T-helper 1 cell (primary cell): ENCODE measurements at places on chromosomes 11 and 22.

DNA sequence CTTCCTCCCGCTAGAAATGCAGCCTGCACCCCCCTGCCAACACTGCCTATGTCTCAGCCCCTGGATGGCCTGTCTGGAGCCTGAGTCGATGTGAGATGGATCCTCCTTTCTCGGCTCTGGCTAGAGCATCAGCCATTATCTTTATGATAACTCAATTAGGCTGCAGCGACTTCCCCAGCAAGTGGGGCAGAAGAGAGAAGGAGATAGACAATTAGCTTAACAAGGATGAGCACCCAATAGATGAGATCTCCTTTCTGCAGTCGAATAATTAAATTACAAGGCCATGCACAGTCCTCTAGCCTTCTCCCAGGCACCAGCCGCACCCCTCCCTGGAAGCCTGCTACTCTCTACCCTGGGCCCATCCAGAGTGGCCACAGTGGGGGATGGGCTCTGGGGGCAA is 179.3 kb downstream of the CEP164 start:
- no peak for DNase-seq

- peak; percentile 47 for DNase-seq
These were observed 1.2 kb upstream of the TYMP start for GRCh38 chr22:50530877-50531545.

DNA sequence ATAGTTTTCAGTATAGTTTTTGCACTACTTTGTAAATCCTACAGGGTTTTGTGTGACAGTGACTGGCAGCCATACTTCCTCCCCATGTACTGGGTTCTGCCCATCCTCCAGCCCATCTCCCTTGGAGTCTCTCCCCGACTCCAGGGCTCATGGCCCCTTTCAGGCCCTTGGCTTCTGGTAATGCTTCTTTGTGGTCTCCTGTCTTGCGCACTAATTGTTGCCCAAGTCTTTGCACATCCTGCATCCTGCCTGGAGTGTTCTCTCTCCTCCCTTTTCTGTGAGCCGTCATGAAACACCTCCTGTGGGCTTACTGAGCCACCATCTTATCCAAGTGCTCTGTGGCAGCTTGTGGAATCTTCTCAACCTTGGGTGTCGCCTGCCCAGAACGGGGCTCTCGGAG is 11.4 kb upstream of the KCNQ1OT1 start:
- no peak for DNase-seq

- DNase-seq, result no peak
These were observed 6.8 kb downstream of the JRKL start for GRCh38 chr11:96396637-96397036.

- DNase-seq, result no peak
These were observed 128.1 kb downstream of the CCDC34 start for GRCh38 chr11:27234961-27235360.

- DNase-seq, result no peak
These were observed 674.1 kb upstream of the ARHGAP42 start for GRCh38 chr11:100013011-100013410.

DNA sequence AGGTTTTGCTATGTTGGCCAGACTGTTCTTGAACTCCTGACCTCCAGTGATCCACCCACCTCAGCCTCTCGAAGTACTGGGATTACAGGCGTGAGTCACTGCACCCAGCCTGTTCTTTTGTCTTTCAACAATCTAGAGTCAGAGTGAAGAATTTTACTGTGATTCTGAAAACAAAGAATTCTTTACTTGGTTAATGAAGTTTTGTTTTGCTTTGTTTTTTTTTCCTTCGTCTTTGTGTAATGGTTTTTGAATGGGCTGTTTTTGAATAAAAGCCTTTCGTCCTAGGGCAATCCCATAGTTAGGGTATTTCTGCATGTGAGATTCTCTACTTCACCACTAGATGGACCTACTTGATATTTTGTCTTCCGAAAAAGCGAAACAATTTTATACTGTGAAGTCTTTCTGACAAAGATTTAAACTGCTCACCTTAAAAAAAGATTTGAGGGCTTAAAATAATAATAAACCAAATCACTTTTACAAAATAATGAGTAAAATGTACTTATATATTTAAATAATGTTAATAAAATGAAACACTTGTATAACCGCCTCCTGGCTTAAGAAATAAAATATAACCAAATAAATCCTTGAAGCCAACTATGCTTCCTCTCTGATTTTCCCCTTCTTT is 43.4 kb upstream of the SC5D start:
- no peak for DNase-seq

DNA sequence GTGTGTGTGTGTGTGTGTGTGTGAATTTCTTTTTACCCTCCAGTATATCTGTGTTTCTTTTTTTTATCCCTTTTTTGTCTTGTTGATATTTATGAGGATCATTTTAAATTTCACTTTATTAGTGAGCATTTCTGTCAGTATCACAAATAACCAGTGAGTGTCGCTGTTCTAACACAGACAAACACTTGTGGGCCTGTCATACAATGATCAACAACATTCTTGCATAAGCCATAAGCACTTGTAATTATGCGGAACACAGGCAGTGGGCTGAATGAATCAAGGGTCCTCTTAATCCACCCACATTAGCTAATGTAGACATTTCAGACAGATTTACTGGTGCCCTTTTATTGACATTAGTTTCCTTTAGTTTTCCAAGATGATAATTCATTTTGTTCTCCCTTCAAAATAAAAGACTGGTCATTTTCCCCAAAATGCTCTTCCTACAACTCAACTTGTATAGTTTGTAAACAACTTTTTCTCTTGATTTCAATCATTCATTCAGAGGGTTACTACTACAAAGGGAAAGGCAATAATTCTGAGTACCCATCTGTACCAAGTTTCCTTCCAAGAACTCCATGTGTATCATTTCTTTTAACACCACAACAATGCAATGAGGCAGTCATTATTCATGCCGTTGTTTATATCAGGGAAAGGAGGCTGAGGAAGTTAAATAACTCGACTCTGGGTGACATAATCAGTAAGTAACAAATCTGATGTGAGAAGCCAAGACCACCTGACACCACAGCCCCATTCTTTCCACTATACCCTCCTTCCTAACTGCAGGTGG is 34.5 kb upstream of the ANO3 start:
- no peak for DNase-seq

GRCh38 chr11:63510360-63511047 is 4.6 kb downstream of the LGALS12 start:
- DNase-seq, result no peak

DNA sequence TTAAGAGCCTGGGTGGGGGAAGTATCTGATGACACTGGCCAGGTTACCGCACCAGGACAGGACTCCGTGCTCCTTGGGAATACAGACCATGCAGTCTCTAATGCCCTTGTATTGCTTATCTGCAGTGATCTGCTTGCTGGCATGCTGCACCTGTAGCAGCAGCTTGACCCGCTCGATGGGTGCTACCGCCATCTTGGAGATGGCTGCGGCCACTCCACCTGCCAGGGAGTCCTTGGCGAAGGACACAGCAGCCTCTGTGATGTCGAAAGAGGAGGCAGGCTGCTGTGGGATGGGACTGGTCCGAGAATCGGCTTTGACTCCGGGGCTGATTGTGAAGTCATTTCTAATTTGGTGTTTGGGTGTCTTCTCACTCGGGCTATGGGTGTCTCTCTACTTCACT is 3.1 kb downstream of the WBP2NL start:
- no peak for DNase-seq

GRCh38 chr11:35083431-35084238 is 55.3 kb upstream of the CD44 start:
- DNase-seq, result peak; percentile 32

DNA sequence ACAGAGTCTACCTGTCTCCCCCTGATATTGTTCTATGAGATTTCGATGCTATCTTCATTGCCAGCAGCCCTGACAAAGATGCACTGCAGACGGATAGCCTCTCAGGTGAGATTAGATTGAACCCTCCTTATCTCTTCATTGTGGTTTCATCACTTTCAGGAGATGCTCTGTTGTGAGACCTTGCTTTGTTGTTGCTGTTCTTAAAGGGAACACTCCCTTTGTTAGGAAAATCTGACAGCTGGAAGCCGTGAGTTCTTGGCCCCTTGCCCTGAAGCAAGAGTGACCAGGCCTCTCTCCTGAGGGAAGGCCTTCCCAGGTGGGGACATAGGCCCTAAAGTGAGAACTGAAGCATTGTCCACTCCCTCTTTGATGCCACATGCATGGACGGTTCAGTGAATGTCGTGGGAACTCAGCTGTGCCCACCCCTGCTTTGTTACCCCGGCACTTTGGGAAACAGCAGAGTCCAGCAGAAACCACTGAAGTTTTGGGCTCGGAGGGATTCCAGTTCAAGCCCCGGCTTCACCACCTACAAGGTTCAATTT is 976.1 kb downstream of the TBC1D22A start:
- DNase-seq, result no peak

DNA sequence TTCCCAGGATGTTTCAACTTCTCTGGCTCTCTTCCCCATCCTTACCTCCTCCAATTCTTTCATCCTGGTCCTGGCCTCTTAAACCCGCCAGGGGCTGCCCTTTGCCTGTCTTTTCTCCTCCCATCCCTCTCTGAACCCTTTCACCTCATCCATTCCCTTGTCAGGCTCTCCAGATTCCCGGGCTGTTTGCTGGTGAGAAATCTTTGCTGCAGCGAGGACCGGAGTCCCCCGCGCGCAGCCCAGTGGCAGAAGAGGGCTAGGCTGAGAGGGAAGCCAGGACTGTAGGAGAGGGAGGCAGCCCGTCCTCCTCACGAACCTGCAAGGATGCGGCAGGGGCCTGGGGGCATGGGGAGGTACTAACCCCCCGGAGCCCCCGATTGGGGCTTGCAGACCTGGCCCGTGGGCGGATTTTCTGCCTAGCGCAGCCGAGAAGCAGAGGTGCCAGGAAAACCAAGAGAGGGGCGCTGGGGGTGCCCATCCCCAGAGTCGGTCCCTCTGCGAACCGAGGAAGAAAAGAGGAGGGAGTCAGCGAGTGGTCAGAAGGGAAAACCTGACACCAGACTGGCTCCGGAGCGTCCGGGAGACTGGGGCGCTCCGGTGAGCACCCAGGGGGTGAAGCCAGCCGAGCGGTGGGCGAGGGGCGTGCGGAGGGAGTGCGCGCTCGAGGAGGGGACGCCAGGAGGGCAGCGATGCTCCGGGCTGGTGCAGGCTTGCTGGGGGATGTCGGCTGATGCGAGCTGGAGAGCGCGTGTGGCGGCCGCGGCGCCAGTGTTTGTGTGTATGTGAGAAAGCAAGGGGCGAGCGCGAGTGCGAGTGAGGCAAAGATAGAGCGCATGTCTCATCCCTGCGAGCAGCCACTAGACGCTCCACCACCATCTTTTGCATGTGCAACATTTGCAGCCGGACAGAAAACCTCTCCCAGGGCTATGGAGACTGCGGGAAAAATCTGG is at the start of gene GRIA4:
Gene GRIA4, plus strand, starts transcription at position 242 of the 950 bp plus-strand sequence. CDS start 925 bp downstream, outside the sequence.
- DNase-seq, result no peak

GRCh38 chr22:44658311-44658953 is 43.6 kb upstream of the PRR5 start:
- DNase-seq, result no peak

DNA sequence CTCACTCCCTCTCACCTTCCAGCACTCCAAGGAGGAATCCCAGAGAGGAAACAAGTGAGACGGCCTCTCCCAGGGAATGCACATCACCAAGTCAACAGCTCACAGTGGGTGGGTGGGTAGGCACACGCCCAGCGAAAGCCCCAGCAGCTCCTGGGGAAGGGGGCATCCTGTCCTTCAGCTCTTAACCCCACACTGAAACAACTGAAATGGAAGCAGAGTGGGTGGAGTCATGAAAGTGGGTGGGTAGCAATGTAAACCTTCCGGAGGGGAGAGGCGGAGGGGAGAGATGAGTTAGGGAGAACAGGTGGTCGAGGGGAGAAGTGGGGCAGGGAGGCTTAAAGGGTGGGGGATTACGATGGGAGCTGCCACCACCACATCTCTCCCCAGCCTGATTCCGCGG is 5.4 kb downstream of the MCHR1 start:
- DNase-seq, result no peak

DNA sequence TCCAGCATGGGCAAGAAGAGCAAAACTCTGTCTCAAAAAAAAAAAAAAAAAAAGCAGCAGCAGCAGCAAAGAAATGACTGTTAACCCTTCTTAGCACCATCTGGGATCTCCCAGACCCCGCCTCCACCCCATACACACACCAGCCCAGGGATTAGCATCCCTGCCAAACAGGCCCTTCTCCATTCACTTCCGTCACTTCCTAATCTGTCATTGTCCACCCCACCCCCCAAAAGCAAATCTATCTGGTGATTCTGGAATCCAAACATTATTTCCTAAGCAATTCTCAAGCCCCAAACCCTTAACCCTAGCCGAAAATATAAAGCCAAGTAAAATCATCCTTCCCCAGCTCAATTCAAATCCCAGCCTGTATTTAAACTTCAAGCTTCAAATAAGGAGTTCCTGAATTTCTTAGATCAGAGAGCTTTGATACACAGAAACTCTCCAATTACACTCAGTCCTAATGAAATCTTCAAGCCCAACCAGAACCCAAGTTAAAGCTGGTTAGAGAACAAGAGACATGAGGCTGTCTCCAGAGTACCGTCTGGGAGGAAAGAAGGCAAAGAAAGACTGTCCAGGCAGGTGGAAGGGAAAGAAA is 6.0 kb upstream of the AHNAK start:
- no peak for DNase-seq

DNA sequence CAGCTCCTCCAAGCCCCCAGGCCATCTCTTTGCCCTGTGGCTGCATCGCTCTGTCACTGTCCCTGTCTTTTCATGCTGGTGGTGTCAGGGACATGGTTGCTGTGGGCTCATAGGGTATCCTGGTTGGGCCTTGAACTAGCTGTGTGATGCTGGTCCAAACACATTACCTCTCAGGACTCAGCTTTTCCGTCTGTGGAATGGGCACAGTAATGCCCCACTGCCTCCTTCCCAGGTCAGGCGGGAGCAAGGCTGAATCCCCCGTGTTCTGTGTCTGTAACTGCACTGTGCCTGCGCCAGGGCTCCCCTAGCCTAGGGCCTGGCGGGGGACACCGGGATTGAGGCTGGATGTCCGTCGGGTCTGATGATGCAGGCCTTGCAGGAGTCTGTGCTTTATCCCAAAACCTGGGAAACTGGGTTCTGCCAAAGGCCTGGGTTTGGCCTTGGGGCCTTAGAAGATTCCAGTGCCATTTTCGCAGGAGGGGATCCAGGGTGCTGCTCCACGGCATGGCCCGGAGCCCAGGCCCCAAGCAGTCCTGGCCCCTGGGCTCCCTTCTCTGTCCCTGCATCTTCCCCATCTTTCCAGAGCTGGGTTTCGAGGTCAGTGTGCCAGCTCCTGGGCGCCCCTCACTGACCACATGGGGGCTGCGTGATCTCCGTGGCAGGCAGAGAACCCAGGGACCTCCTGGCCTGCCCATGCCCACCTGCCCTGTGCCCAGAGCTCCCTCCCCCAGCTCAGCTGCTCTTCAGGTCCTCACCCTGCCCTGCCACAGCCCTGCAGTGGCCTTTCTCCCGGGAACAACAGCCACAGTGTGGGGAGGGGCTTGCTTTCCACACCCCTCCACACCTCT is 32.7 kb upstream of the CELSR1 start:
- DNase-seq, result no peak
